ENCODE measurements at places on chromosomes 16 and 17.
A peak's percentile ranks its signal among the peaks of the same experiment; 100 is the strongest.

- DNase-seq = no peak
Measured at GRCh38 chr16:79482011-79482410, 118.5 kb downstream of the MAF start.

DNA sequence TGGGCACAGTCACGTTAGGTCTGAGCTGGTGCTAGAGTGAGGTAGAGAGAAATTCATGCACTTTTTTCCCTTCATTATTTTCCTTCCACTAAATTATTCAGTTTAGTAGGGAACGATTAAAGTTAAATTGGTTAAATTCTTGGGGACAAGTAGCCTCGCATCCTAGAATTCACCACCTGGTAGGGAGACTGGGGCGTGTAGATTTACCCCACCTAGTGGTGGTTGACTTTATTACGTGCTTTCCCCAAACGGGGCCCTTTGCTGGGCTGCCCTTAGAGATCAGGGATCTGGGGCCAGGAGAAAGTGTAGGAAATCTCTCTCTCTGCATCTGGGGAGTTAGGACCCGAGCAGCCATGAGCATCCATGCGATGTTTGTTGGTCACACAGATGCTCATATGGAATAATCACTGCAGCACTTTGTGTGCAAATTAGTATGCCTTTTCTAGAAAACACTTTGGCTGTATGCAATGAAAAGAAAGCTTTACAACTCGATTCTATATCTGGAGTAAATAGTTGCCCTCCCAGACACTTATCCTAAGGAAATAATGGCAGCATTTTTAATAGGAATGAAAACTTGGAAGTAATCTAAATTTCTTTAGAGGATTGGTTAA is 107.0 kb downstream of the PLCG2 start:
- DNase-seq = no peak

- DNase-seq = no peak
Measured at GRCh38 chr16:17302214-17302613, 168.5 kb downstream of the XYLT1 start.

- no peak for DNase-seq
Measured at GRCh38 chr16:89693289-89693731, 6.8 kb downstream of the CDK10 start.

GRCh38 chr17:13429201-13429600 is 172.5 kb downstream of the HS3ST3A1 start:
- no peak for DNase-seq

DNA sequence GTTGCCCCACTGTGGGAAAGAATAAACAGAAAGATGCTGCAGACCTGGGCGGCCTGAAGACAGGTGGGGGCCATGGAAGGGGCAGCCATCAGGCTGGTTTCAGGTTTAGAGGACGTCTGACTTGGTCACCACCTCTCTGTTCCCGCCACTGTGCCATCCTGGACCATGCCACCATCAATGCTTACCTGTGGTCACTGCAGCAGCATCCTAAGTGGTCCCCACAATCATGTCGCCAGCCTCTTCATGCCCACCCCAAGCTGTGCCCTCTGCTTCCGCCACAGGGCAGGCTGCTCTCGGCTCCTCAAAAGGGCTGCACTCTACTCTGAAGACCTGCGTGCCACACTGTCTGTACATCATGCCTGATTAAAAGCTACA is 10.4 kb downstream of the SMIM5 start:
- DNase-seq = no peak

GRCh38 chr17:49928837-49929475 is 40.0 kb upstream of the DLX4 start:
- DNase-seq = no peak

DNA sequence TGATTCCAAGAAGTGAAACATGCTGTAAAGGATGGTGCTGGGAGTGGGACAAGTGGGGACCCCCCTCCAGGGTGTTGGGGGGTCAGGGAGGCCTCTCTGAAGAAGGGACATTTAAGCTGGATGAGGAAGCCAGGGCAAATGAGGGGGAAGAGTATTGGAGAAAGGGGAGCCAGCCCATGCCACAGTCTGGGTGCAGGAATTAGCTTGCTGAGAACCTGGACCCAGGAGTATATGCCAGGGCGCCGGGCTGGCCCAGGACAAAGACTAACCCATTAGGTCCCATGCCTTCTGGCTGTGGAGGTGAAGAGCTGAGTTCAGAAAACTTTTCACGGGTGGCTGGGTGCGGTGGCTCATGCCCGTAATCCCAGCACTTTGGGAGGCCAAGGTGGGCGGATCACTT is 45.6 kb upstream of the PIK3R6 start:
- DNase-seq = no peak

DNA sequence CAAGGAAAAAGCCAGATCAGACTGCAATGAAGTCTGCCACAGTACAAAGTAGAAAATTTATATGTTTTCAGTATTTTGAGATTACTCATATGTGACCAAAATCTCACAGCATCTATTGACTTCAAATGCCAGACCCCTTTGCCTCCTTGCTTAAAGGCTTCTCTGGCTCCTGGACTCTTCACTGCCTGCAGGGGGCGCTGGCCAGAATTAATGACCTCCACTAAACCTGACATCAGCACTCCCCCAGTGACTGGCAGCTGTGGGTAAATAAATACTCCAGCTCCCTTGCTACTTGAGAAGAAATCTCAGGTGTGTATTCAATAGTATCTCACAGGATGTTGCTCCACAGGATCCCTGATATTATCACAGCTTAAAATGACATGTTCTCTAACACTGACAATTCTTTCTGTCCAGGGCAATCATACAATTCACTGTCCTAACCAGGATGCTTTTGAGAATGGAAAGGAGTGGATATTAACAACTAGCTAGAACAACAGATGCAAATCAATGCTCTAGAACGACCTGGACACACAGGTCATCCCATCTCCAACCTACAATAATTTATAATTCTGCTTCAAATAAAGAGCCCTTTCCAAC is 4.0 kb downstream of the BECN1 start:
- DNase-seq = peak; percentile 61

DNA sequence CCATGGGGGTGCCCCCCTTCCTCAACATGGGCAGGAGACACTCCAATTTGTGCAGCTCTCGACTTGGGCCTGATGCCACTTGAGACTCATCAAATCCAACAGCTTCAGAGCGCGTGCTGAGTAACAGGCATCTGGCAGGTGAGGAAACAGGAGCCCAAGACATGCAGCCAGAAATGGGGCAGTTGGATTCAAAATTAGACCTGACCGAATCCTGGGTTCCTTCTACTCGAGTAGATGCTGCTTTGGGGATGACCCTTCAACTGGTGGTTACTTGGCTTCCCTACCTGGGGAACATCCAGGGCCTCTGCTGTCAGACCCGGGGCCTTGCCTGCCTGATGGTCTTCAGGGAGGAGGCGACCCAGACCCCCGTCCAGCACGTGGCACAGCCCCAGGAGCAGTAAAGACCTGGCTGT is 488 bp upstream of the NTN3 start:
- no peak for DNase-seq

Data from CD4-positive, alpha-beta T cell treated with Interferon gamma for 1 hour (primary cell).